ENCODE measurements at places on chromosomes 5 and 9. TPM values are rescaled to one million over a fixed set of nuclear protein-coding genes. Genes with fewer than 3 reads are reported as not detected.

GRCh38 chr9:8924562-8924961 is 1125.0 kb upstream of the DMAC1 start:
- no peaks in the 10 kb centered on the region for H3K36me3 ChIP-seq

DNA sequence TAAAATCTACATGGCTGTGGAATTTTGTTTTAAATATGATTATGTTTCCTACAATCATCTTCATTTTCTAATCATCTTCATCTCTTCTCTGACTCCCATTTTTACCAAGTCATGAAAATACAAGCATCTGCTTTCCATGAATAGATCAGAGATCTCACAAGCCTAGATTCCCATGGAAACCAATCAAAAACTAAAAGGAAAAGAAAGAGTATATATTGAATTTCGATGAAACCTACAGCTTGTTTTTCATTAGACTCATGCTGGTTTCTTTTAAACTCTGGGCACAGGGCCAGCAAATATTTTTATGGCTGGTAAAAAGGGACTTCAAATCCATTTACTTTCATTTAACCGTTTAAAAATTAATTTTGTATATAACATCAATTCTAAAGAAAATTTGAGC is 51.2 kb downstream of the INVS start:
- no peak for DNase-seq
- H3K27me3 ChIP-seq, result no peaks in the 10 kb centered on the region
- H3K27ac ChIP-seq, result no peak overlapping the region
- no peaks in the 10 kb centered on the region for H3K36me3 ChIP-seq
- H3K4me3 ChIP-seq, result no peak overlapping the region
- no peaks in the 10 kb centered on the region for H3K4me1 ChIP-seq

The ZSWIM6 gene
- total RNA-seq, result 13.3 TPM

DNA sequence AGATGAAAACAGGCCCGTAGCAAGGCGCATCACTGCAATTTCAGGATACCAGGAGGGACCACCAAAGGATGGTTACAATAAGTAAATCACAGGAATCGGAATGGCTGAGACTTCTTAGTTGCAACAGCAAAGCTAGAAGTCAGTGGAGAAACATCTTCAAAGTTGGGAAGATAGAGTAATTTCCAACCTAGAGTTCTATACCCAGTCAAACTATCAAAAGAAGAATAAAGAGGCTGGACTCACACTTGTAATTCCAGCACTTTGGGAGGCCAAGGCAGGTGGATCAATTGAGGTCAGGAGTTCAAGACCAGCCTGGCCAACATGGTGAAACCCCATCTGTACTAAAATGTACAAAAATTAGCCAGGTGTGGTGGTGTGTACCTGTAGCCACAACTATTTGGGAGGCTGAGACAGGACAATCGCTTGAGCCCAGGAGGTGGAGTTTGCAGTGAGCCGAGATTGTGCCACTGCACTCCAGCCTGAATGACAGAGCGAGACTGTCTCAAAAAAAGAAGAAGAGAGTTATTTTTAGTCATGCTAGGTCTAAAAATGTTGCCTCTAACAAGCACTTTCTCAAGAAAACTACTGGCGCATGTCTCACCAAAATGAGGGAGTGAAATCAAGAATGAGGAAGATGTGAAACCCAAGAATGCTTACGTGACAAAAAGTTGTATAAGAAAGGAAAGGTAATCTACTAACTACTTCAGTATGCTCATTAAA is 267.7 kb downstream of the DENND1A start:
- no peaks in the 10 kb centered on the region for H3K4me1 ChIP-seq
- H3K27me3 ChIP-seq, result no peaks in the 10 kb centered on the region
- peak overlapping the region; percentile 50 for H3K27ac ChIP-seq
- H3K4me3 ChIP-seq, result no peak overlapping the region

DNA sequence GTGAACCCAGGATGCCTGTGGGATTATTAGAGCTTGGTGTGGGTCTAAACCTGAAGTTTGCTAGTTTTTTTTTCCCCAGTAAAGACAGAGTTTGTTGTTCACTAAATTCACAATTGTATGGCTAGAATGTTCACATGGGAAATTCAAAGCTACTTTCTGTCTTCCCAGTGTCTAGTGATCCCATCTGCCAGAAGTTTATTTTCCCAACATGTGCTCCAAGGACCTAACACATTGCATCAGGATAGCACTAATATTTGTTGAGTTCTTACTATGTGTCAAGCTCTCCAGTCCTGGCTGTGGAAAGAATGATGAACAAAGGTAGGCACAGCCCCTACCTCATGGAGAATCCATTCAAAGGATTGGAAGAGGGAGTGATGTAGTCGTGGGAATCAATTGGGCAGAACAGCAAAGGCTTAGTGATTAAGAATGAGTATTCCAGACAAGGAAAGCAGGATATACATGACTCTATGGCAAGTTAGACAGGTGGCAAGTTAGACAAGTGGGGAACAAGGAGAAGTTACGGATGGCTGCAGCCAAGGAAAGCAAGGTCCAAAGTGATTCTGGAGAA is 521.5 kb upstream of the WWC1 start:
- no peaks in the 10 kb centered on the region for H3K27me3 ChIP-seq
- no peaks in the 10 kb centered on the region for H3K4me1 ChIP-seq
- no peak for DNase-seq
- H3K27ac ChIP-seq, result no peak overlapping the region

- H3K4me3 ChIP-seq, result no peak overlapping the region
- H3K4me1 ChIP-seq, result no peaks in the 10 kb centered on the region
- no peaks in the 10 kb centered on the region for H3K27me3 ChIP-seq
- no peaks in the 10 kb centered on the region for H3K36me3 ChIP-seq
- no peak for DNase-seq
Observed at GRCh38 chr5:38494763-38495162, 61.7 kb downstream of the LIFR start.

GRCh38 chr5:138952962-138953361 is 77.8 kb upstream of the LRRTM2 start:
- H3K27ac ChIP-seq, result no peak overlapping the region
- DNase-seq, result no peak
- peaks cover 39% of the 10 kb centered on the region for H3K4me1 ChIP-seq
- H3K36me3 ChIP-seq, result no peaks in the 10 kb centered on the region
- H3K27me3 ChIP-seq, result no peaks in the 10 kb centered on the region

GRCh38 chr9:97561501-97561900 is 60.0 kb downstream of the TMOD1 start:
- no peaks in the 10 kb centered on the region for H3K36me3 ChIP-seq
- H3K4me1 ChIP-seq, result no peaks in the 10 kb centered on the region
- no peak for DNase-seq

The HSPA9 gene
- total RNA-seq, result 158 TPM

GRCh38 chr5:86929123-86929766 is 311.5 kb downstream of the COX7C start:
- no peak for DNase-seq
- no peak overlapping the region for H3K27ac ChIP-seq
- H3K36me3 ChIP-seq, result no peaks in the 10 kb centered on the region
- no peak overlapping the region for H3K4me3 ChIP-seq
- H3K4me1 ChIP-seq, result no peaks in the 10 kb centered on the region

DNA sequence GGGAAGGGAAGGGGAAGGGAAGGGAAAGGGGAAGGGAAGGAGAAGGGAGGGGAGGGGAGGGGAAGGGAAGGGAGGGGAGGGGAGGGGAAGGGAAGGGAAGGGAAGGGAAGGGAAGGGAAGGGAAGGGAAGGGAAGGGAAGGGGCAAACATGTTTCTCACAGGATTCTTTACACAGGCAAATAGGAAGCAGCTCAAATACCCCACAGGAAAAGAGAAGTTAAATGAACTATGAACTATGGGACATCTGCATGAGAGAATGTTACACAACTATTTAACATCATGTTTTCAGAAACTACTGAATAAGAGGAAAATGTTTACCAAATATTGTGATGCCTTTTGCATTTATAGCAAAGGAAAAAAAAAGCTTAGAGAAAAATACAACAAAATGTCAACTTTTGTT is 125.4 kb upstream of the SLC30A5 start:
- no peaks in the 10 kb centered on the region for H3K4me1 ChIP-seq
- no peak overlapping the region for H3K27ac ChIP-seq
- H3K36me3 ChIP-seq, result no peaks in the 10 kb centered on the region
- no peak for DNase-seq
